NT2/D1 (cell line): ENCODE measurements at places on chromosomes 3 and 15.

DNA sequence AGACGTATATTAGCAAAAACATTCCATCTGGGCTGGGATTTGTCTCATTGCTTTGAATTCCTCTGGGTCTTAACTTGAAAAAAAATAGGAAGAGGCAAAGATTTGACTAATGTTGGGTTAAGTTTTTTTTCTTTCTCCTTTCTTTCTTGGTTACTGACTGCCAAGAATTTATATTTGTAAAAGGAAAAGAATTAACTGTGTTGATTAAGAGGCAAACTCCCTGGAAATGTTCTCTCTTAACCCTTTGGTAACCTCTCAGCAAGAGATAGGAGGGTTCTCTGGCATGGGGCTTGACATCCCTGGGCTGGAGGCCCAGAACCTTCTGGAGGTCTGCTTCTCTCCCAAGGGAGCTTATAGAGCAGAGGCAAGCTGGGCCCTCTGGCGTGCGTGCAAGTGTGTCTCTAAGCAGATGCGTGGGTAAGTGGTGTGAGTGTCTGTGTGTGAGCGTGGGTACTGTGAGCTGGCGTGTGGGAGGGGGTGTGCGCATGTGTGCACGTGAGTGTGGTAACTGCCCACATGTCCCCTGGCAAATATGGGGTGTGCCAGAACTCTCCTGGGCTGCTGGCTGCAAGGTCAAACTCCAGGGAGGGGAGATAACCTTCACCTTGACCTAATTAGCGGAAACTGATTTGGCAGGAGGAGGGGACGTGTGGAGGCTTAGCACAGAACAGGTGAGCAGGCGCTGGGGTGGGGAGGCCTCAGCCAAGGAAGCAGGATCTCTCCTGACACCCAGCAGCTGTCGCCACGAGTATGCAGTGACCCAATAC is 49.4 kb upstream of the MAGEF1 start:
- no peak for DNase-seq

GRCh38 chr3:11510001-11510340 is 133.7 kb downstream of the VGLL4 start:
- DNase-seq, result no peak

DNA sequence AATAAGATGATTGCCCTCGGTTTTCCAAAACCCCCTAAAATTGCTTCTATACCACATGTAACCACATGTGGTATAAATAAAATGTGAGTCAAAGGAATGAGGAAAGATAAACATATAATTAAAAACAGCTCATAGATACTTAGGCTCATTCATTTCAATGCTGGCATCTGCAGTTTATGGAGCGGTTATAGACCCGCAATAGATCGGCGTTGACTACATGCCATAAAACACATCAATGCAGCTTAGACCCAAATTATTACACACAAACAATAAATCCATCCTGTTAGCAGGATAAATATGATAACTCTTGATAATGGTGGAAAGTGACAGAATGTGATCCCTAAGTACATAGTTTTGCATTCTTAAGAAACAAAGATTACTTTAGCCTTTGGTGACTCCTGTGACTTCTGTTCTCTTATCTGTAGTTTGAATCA is 143.7 kb downstream of the NR2F2 start:
- no peak for DNase-seq

GRCh38 chr3:147493666-147494065 is 84.5 kb downstream of the ZIC1 start:
- DNase-seq, result no peak

- DNase-seq, result no peak
Measured at GRCh38 chr3:63386568-63386967, 108.5 kb downstream of the SYNPR start.

DNA sequence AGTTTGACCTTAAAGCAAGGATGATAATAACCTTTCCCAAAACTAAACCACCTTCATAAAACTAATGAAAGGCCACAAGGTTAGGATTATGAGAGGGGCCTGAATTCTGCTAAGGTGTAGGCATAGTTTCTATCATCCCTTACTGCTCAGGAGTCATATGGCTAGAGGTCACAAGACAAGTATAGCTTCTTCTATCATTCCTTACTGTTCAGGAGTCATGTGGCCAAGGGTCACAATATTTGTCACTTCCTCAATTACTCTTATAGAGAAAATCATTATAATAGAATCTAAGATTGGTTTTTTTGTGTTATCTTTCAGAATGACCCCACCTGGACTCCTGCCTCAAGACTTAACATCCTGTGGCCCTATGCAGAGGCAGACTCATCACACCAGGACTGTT is 36.6 kb downstream of the HERC1 start:
- no peak for DNase-seq

- no peak for DNase-seq
Measured at GRCh38 chr15:71116366-71116765, 1.1 kb downstream of the THSD4 start.

- no peak for DNase-seq
Measured at GRCh38 chr3:73542136-73542535, 82.6 kb downstream of the PDZRN3 start.

- no peak for DNase-seq
Measured at GRCh38 chr3:101807888-101808287, 28.9 kb downstream of the NXPE3 start.

DNA sequence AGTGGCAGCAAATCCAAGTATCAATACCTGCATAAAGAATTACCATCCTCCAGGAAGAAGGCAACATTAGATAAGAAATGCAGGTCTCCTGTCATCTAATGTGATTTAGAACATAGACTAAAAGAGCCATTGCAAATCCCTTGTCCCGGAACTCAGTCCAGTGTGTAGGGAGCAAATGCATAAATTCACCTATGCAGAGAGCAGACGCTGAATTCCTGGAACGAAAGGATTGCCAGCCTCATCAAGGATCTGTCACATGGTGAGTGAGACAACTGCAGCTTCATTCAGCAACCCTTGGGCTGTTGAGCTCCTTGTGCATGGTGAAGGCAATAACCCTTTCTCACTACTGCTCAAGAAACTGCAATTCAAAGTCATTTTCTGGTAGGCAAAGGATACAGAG is 696.8 kb upstream of the CFAP20DC start:
- DNase-seq, result no peak

- DNase-seq, result no peak
Measured at GRCh38 chr3:27594096-27594690, 110.0 kb upstream of the SLC4A7 start.

DNA sequence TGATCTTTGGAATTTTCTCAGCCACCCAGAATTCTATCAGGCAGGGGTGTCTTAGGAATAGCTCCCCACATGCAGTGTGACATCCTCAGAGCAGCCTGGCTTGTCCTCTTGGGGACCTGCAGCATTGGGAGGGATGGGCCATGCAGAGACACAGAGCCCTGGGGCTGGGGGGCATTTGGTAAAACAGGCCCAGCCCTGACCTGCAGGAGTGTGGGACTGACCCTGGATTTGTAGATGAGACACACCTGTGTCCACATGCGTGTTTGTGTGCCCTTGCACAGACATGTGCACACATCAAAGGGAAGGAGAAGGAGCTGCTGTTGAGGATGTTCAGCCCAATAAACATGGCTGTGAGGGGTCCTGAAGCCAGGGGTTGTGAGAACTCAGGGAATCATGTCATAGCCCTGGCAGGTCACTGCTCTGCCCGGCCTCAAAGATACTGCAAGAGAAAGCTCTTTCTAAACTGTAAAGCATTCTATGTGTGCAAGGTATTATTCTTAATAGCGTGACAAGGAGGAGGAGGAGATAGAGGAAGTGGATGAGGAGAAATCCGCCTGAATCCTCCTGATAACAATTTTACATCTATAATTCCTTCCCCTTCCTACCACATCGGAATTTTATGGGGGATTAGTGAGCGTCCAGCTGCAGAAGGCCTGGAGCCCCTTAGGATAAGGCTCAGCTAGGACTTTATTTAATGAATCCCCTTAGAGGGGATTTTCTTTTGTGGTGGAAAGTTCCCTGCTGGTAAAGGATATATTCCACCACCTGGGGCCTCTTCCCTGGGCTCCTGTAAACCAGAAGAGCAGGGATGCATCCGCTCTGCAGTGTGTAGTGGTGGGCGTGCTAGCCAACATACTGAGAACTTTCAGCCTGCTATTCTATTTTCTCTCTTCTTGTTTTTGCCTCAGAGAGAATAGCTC is 245.5 kb downstream of the EPHB1 start:
- DNase-seq, result no peak

GRCh38 chr3:134380249-134380648 is 6.0 kb upstream of the AMOTL2 start:
- DNase-seq, result no peak

- DNase-seq, result no peak
Measured at GRCh38 chr15:60784483-60785254, 305.7 kb upstream of the ICE2 start.

- no peak for DNase-seq
Measured at GRCh38 chr3:116809208-116809607, 99.6 kb downstream of the TUSC7 start.

DNA sequence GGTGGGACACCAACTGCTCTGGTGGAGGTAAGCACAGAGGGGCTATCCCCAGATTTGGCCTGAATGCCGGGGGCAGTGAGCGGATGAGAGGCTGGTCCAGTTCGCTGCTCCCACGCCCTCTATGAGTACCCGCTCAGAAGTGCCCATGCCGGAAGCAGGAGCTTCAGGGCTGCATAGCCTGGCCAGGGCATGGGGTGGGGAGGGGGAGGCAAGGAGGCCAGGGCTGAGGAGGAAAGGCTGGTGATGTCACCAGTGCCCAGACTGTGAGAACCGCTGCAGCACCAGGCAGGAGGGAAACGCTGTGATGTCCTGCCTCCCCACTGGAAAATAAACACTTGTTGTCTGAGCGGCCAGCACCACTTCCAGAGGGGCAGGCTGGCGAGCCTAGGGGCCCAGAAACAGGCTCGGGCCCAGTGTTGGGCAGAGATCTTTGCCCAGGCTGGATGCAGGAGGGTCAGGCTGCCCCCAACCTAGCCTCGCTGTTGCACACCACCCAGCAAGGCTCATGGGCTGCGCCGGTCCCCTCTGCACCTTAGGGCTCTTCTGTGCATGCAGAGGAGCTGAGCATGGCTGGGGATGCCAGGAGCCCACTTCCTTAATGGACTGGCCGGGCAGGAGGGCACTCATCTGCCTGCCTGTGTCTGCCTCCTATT is 10.9 kb upstream of the DLL4 start:
- DNase-seq, result no peak

- DNase-seq, result no peak
Measured at GRCh38 chr3:120879411-120879810, 28.6 kb upstream of the STXBP5L start.

DNA sequence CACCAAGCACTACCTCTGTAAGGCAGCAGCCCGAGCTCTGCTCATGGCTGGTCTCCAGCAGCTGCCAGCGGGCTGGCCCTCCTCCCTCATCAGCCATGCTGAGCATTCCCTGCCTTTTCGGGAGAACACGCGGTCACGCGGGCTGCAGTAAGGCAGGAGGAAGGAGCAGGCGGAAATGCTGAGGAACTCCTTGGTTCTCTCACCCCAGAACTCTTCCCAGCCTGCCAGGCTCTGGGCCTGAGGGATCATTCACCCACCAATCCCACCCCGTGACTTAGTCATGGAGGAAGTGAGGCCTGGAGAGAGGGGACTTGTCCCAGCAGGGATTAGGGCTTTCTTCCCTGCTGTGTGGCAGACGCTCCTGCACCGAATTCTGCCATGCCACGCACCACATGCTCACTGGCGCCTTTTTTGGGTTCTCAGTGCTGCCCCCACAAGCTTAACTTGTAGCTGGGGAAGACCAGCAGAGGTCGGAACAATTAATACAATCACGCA is 42.9 kb upstream of the RPL32 start:
- no peak for DNase-seq

GRCh38 chr15:66066005-66066404 is 187.5 kb downstream of the MEGF11 start:
- no peak for DNase-seq

- no peak for DNase-seq
Measured at GRCh38 chr3:106302451-106303221, 433.8 kb upstream of the CBLB start.

DNA sequence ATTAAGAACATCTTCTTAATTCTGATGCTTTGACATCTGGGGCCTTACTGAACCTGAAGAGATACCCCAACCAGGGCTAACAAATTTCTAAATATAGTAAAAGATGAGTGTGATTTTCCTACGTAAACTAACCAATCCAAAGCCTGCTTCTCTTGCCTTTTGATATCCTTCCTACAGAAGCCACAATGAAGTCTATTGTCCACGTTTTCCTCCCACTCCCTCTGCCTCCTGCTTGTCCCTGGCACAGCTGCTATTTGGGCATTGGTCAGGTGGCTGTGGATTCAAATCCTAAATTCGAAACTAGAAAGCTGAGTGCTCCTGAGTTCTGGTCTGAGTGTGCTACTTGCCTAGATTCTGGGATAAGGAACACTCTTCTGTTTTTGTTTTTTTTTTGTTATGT is 17.4 kb upstream of the MKRN3 start:
- DNase-seq, result no peak

- no peak for DNase-seq
Measured at GRCh38 chr15:86935841-86936240, 856.2 kb downstream of the AGBL1 start.

DNA sequence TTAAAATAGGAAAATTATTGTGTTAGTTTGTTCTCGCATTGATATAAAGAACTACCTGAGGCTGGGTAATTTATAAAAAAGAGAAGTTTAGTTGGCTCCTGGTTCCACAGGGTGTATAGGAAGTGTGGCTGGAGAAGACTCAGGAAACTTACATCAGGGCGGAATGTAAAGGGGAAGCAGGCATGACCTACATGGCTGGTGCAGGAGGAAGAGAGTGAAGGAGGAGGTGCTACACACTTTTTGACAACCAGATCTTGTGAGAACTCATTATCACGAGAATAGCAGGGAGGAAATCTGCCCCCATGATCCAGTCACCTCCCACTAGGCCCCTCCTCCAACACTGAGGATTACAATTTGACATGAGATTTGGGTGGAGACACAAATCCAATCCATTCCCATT is 490.7 kb downstream of the RBMS3 start:
- DNase-seq, result no peak

GRCh38 chr3:54086652-54087405 is 35.5 kb upstream of the CACNA2D3 start:
- no peak for DNase-seq

DNA sequence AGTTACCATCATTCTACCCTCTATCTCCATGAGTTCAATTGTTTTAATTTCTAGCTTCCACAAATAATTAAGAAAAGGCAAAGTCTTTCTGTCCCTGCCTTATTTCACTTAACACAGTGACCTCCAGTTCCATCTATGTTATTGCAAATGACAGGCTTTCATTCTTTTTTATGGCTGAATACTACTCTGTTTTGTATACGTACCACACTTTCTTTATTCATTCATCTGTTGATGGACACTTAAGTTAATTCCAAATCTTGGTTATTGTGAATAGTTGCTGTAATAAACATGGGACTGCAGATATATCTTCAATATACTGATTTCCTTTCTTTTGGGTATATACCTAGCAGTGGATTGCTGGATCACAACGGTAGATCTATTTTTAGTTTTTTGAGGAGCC is 314.1 kb downstream of the SV2B start:
- DNase-seq, result no peak
